Glomerular endothelial cell (primary cell): ENCODE measurements at places on chromosomes 6 and 20.

- peak; percentile 51 for DNase-seq
Measured at GRCh38 chr20:33518071-33518470, 28.2 kb downstream of the CBFA2T2 start.

- DNase-seq, result no peak
Measured at GRCh38 chr6:47729019-47729418, 30.6 kb downstream of the ADGRF4 start.

- DNase-seq, result no peak
Measured at GRCh38 chr6:113879186-113880096, 22.3 kb downstream of the MARCKS start.

DNA sequence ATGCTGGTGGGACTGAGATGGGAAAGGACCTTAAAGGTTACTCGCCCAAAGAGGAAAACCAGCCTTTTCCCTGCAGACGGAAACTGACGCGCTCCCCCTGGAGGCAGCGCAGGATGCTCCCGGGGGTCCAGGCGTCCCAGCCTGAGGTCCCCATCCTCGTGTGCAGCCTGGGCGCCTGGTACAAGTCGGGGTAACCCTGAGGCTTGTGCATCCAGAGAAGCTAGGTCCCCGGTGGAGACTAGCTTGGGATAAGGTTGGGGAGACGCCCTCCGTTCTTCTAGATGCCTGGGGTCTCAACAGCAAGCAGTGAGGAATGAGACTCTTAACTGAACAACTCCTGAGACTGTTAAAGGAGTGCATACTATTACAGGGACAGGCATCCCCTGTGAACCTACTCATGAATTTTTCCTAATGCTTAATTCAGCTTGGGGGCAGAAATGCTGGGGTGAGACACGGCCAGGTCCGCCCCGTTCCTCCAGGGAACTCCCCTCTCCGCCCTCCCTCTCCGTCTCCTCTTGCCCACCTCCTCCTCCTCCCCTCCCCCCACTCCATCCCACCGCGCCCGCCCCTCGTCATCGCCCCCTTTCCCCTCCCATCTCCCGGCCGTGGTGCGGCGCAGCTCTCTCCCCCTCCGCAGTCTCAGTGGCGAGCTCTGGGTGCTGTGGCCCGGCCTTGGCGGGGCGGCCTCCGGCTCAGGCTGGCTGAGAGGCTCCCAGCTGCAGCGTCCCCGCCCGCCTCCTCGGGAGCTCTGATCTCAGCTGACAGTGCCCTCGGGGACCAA is at the start of gene PRSS35:
Gene PRSS35 (plus strand): TSS at position 634 of the 781 bp plus-strand sequence. CDS start 10,908 bp downstream, outside the sequence.
- DNase-seq, result no peak

DNA sequence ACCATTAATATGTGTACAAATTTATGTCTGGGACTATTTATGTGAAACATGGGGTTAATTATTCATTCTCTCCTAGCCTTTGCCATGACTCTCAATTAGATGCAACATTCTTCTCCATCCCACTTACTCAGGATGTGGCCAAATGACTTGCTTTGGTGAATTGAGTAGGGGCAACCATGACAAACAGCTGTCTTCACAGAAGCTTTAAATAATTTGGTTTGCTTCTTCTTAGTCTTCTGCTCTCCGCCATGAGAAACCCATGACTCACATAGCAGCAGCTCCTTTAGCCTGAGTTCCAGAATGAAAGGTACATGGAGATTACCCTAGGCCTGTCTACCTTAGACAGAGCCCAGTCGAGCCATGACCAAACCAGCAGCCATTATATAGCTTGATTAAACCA is 74.7 kb downstream of the FRK start:
- no peak for DNase-seq

GRCh38 chr20:32507998-32508774 is 76.9 kb downstream of the NOL4L start:
- DNase-seq, result no peak

DNA sequence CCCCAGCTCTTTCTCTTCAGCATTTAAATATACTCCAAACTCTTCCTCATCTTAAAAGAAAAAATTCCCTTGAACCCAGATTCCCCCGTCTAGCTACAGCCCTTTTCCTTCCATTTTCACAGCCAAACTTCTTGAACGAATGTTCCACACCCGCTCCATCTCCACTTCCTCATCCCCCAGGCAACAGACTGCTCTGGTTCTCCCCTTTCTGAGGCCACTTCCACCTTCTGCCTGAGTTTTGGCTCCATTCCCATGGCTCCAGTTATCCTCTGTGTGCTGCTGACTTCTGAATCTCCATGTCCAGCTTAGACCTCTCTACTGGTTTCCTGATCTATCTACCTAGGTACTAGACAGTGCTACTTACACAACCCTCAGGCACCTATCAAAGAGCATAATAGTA is 106.4 kb downstream of the RALGAPA2 start:
- no peak for DNase-seq

DNA sequence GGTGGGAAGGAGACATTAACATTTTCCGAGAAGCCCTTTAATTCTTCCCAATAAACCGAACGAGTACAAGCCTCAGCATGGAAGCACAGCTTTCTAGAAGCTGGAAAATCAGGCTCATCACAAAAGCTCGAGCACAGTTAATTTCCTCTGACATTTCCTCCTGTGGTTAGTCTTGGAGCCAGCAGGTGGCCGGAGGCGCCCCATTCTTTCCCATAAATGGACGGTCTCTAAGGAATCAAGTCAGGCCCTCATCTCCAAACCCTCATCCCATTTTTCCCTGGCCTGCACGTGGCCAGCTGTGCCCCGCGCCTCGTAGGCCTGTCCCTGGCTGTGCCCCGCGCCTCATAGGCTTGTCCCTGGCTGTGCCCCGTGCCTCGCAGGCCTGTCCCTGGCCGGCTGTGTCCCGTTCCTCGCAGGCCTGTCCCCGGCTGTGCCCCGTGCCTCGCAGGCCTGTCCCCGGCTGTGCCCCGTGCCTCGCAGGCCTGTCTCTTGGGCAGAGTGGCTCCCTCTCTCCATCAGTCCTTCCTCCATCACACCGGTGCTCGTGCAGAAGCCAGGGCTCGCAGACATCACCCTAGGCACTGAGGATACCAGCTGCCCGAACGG is 19.7 kb upstream of the NTSR1 start:
- no peak for DNase-seq

- no peak for DNase-seq
Measured at GRCh38 chr6:133645966-133646740, 242.8 kb upstream of the TCF21 start.
